ENCODE measurements at places on chromosomes 4 and X.
A peak's percentile ranks its signal among the peaks of the same experiment; 100 is the strongest.

DNA sequence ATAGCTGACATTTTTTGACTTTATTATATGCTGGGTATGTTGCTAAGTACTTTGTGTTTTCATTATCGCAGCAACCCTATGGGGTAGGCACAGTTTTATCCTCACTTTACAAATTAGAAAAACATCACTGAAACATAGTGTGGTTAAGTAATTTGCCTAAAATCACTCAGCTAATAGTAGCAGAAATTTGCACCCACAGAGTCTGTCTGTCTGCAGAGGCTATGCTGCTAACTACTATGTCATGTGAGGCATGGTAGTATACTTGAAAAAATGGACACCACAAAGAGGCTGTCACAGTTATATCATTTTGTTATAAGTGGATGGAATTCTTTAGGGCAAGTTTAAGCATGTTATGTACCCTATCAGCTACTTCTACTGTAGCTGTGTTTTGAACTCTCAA, 69.0 kb downstream of the STAG2 start:
- H3K4me1 ChIP-seq: no peaks in the 10 kb centered on the region
- H3K27ac ChIP-seq: no peak overlapping the region
- DNase-seq: no peak

DNA sequence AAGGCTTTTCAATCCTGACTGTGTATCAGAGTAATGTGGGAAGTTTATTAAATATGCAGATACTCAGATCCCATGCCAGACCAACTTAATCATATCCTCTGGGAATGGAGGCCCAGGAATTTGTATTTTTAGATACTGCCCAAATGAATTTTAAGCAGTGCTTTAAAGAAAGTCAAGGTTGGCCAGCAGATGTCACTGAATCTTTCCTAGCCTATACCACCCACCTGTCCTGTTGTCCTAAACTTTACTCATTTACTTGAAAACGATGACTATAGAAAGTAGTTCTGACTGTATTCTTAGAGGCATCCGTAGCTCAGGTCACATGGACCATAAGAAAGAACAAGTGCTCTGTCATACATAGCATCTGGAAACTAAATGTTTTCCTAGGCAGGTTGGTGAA, 79.9 kb downstream of the AMOT start:
- H3K4me1 ChIP-seq: peaks cover 11% of the 10 kb centered on the region
- H3K27ac ChIP-seq: no peak overlapping the region
- peak overlapping the region; percentile 42 for H3K4me3 ChIP-seq
- H3K27me3 ChIP-seq: no peaks in the 10 kb centered on the region
- no peak for DNase-seq

GRCh38 chr4:98318521-98318920, 57.3 kb downstream of the RAP1GDS1 start:
- no peaks in the 10 kb centered on the region for H3K4me1 ChIP-seq
- no peak overlapping the region for H3K27ac ChIP-seq
- DNase-seq: no peak

DNA sequence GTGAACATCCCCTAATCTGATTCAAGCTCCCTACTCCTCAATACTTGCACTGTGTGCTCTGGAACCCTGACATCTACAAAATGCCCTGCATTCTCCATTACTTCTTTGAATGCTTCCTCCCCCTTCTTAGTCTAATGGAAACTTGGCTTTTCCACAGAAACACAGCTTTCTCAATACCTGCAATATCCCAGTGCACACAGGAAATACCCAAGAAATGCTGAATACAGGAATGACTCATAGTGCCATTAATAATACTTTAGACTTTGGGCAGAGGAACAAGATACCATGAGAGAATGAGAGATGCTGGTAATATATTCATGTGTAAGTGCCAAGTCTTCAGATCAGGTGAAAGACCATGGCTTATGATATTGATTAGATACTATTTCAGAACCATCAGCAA, 5.6 kb downstream of the QRFPR start:
- no peak for DNase-seq
- no peak overlapping the region for H3K4me3 ChIP-seq
- peaks cover 33% of the 10 kb centered on the region for H3K27me3 ChIP-seq

DNA sequence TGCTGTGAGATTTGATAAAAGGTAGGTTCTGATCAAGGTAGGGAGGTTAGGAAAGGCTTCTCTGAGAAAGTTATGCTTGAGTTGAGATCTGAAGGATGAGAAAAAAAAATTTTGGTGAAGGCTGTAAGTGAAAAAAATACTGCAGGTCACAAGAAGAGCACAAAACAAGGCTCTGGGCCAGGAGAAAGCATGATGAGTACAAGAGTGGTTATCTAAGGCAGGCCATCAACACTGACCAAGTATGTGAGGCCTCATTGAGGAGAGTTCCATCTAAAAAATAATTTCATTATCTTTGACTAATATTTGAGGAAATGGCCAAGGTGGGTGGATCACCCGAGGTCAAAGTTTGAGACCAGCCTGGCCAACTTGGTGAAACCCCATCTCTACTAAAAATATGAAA, 71.6 kb upstream of the SLC4A4 start:
- H3K27me3 ChIP-seq: peaks cover 6% of the 10 kb centered on the region
- no peak overlapping the region for H3K4me3 ChIP-seq
- no peaks in the 10 kb centered on the region for H3K36me3 ChIP-seq
- DNase-seq: no peak
- H3K27ac ChIP-seq: no peak overlapping the region

DNA sequence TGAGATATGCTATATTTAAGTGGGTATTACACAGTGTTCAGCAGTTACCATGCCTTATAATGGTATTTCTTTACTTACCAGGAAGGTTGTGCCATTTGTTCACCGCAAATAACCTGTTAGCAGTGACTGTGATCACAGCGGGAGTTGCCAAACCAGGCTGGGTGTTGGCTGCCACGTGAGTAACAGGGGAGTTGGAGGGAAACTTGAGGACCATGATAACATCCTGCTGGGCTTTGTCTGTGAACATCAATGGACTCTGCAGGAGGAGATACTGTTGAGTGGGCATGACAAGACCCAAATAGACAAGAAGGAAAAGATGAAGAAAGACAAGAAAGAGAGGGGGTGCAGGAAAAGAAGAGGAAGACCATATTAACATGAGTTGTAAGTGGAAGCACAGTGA, 242.9 kb downstream of the DCLK2 start:
- no peak overlapping the region for H3K27ac ChIP-seq
- H3K4me3 ChIP-seq: no peak overlapping the region

DNA sequence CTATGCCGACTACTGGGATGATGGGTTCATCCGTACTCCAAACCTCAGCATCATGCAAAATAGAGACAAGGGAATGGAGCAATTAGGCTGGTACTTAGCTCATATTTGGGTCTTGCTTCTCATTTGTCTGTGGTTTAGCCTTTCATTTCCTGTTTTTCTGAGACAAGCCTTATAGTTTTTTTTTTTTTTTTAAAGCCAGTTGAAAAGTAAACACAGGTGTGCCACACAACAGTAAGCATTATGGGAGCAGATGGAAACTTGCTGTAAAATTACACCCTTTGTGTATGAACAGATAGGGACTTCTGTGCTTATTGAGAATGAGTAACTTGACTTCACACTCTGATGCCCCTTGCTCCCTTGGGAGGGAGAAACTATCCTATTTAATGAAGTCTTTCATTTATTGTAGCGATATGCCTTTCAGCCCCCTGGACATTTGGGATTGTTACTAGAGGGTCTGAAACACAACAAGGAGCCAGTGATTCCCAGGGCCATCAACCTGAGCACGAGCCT, 13.7 kb downstream of the RASSF6 start:
- H3K36me3 ChIP-seq: no peaks in the 10 kb centered on the region
- H3K27ac ChIP-seq: no peak overlapping the region
- no peak overlapping the region for H3K4me3 ChIP-seq
- no peak for DNase-seq

DNA sequence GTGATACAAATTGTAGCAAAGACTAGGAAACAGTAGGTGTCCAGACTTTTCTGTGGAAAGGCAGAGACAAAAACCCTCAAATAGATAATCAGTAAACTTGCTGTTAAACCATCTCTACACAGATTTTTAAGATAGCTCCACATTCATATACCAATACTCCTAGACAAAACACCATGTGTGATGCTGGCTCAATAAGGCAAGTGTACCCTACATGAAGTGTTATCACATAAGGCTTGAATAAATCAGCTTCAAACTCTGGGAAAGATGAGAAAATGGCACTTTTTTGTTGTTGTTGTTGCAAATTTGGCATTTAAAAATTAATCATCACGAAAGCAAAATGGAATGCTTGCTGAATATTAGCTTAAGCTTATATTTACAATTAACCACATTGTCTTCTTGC, 45.1 kb downstream of the DRD5 start:
- H3K27ac ChIP-seq: no peak overlapping the region
- H3K36me3 ChIP-seq: no peaks in the 10 kb centered on the region
- H3K27me3 ChIP-seq: peaks cover 7% of the 10 kb centered on the region
- H3K4me3 ChIP-seq: no peak overlapping the region
- DNase-seq: no peak

DNA sequence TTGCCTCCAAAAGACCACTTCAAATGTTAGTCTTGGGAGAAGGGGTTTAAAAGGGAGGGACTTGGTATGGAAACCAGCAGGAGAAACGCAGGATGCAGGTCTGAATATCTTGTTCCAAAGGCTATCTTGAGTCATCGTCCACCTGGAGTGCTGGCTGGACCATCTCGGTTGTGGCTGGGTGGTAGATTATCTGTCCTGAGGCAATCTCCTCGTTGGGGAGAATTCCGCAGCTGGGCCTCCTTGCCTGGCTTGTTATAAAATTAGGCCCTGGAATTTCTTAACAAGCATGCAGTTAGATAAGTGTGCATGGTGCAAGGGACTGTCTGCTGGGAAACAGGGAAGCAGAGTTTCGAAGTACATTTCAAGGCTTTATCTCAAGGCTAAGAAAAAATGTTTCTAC, 2045.7 kb upstream of the TENM3 start:
- H3K27me3 ChIP-seq: no peaks in the 10 kb centered on the region
- no peak for DNase-seq
- H3K4me3 ChIP-seq: no peak overlapping the region

DNA sequence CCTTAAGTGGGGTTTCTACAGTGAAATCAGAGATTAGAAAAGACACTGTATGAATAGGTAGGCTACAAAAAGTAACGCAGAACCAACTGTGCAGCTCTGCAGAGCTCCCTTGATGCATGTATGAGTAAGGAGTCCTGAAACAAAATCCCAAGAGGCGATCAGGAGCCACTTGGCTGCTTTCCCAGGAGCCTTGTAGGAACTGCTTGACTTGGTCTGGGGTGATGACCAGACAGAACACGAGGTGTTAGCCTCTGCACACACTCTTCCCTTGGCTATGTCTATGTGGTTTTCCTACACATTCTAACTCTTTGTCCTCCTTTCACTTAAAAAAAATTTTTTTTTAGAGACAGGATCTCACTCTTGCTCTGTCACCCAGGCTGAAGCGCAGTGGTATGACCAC, 22.8 kb upstream of the AP1S2 start:
- DNase-seq: no peak
- no peak overlapping the region for H3K27ac ChIP-seq
- peaks cover 5% of the 10 kb centered on the region for H3K4me1 ChIP-seq

- peaks cover 13% of the 10 kb centered on the region for H3K27me3 ChIP-seq
- H3K4me1 ChIP-seq: no peaks in the 10 kb centered on the region
- no peak for DNase-seq
- no peak overlapping the region for H3K27ac ChIP-seq
- peaks cover 2% of the 10 kb centered on the region for H3K36me3 ChIP-seq
Measured at GRCh38 chrX:15404401-15405096, 20.3 kb upstream of the VEGFD start.

GRCh38 chr4:142683997-142684396, 162.1 kb downstream of the INPP4B start:
- no peaks in the 10 kb centered on the region for H3K36me3 ChIP-seq
- no peak overlapping the region for H3K4me3 ChIP-seq
- no peaks in the 10 kb centered on the region for H3K4me1 ChIP-seq
- no peak for DNase-seq
- no peak overlapping the region for H3K27ac ChIP-seq

- no peak overlapping the region for H3K27ac ChIP-seq
- no peaks in the 10 kb centered on the region for H3K4me1 ChIP-seq
- no peak overlapping the region for H3K4me3 ChIP-seq
- no peaks in the 10 kb centered on the region for H3K36me3 ChIP-seq
- DNase-seq: no peak
Measured at GRCh38 chr4:41189076-41189475, 25.3 kb downstream of the APBB2 start.

DNA sequence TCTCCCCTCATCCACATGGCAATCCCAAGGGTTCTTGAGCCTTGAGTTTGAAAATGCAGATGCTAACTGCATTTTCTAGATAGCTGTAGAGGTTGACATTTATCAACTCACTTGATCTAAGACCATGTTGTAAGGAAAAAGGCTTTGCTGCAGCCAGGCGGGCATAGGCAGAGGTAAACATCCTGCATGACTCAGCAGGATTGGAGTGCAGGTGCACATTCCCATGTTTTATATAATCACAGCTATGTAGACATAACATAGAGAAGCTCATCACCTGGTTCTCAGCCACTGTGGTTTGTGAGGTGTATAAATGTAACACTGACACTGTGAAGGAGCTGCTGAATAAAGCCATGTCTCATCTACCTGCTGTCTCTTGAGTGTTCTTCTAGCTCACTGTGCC, 62.3 kb upstream of the PDE5A start:
- no peaks in the 10 kb centered on the region for H3K4me1 ChIP-seq
- H3K36me3 ChIP-seq: no peaks in the 10 kb centered on the region
- H3K4me3 ChIP-seq: no peak overlapping the region

DNA sequence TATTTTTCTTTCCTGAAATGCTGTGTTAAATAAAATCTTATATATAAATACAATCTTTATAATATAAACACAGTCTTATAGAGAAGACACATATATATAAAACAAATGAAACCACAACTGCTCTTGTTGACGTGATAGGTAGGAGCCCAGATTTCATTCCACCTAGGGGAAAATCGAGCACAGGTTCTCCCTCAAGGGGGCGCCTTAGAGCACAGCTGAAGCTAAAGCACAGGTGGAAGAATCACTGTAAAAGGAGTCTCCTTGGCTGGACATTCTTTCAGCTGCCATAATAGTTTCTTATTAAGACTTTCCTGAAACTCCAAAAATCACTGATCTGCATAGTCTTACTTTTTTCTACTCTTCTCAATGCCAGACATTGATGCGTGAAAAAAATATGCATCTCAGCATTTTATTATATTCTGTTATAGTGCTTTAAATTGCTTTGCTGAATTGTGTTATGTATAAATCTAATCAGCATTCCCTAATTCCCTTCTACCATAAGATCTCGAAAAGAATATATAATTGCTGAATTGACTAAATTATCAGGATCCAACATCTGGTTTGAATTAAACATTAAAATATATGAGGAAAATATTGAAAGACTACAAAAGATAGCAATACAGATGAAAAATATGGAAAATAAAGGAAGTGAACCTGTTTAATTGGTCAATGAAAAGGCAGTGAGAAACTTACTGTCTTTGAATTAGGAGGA, 25.5 kb upstream of the RXFP1 start:
- no peak overlapping the region for H3K27ac ChIP-seq
- DNase-seq: no peak
- H3K27me3 ChIP-seq: peaks cover 5% of the 10 kb centered on the region
- no peaks in the 10 kb centered on the region for H3K4me1 ChIP-seq

DNA sequence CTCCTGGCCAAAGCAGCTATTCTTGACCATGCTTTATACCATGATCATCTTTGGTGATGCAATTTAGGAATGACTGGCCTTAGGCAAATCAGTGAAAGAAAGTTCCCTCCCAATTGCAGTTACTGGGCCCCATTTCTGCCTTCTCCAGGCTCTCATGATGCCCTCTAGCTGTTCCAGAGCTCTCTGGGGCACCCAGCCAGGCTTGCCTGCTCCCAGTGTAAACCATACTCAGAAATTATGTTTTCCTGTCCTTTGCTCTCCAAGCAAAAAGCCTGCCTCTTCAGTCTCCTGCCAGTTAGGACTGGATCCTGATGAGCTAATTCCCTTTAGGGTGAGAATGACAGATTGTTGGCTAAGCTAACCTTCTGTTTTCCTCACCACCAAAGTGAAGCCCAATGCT, 85.3 kb upstream of the RBPJ start:
- H3K4me1 ChIP-seq: no peaks in the 10 kb centered on the region
- H3K27ac ChIP-seq: no peak overlapping the region
- H3K4me3 ChIP-seq: no peak overlapping the region
- no peaks in the 10 kb centered on the region for H3K36me3 ChIP-seq
- H3K27me3 ChIP-seq: peaks cover 29% of the 10 kb centered on the region
